ENCODE measurements at places on chromosomes 6 and 20.
A peak's percentile ranks its signal among the peaks of the same experiment; 100 is the strongest.

- DNase-seq, result no peak
Observed at GRCh38 chr20:22763257-22763906, 179.0 kb upstream of the FOXA2 start.

- DNase-seq, result no peak
Observed at GRCh38 chr20:278181-278580, 12.4 kb downstream of the C20orf96 start.

DNA sequence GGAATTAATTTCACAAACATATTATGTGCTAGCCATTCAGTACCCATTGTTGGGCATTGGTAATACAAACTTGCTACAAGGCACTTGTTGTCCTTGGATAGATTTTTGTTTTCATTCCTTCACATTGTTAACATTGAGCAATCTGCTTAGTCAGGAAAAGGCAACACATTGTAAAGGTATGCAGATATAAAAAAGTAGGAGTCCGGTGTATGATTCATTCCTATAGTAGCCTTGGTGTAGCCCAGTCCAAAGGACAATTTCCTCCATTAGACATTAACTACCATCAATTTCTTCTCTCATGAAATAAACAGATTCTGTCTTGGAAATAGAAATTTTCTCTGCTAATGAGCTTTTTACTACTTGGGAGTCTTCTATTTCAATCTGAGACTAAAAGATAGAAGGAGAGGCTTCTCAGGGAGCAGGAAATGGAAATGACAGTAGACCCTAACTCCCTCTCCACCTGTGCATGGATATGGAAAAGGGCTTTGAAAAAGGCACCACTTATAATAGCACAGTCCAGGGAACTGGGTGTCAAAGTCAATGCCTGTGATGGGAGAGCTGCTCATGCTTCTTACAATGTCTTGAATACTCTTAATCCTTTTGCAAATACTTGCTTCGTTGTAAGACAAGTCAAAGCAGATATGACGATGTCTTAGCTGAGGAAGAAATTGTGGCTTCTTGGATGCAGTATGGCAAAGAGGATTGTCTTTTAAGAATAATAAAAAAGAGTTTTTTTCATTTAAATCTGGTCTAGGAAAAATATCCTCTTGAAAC lies 369.4 kb upstream of the CITED2 start:
- no peak for DNase-seq

GRCh38 chr20:5969348-5969935 lies 19.0 kb downstream of the MCM8 start:
- no peak for DNase-seq

- DNase-seq, result no peak
Observed at GRCh38 chr20:5092765-5093339, 26.9 kb downstream of the PCNA start.

DNA sequence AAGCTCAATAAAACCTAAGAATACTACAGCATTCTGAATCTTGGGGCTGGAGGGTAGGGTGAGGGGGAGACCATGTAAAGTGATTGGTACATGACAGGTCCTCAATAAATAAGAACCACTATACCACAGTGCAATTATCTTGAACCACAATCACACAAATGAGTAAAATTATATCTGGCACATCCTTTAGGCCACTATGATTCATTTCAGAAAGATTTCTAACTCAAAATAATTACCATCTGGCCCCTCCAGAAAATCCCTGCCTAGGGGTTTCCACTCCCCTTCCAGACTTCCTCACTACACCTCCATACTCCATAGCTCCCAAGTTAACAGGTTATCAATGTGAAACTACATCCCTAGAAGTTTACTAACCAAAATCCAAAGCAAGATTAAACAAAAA lies 19.7 kb downstream of the AKIRIN2 start:
- DNase-seq, result no peak

DNA sequence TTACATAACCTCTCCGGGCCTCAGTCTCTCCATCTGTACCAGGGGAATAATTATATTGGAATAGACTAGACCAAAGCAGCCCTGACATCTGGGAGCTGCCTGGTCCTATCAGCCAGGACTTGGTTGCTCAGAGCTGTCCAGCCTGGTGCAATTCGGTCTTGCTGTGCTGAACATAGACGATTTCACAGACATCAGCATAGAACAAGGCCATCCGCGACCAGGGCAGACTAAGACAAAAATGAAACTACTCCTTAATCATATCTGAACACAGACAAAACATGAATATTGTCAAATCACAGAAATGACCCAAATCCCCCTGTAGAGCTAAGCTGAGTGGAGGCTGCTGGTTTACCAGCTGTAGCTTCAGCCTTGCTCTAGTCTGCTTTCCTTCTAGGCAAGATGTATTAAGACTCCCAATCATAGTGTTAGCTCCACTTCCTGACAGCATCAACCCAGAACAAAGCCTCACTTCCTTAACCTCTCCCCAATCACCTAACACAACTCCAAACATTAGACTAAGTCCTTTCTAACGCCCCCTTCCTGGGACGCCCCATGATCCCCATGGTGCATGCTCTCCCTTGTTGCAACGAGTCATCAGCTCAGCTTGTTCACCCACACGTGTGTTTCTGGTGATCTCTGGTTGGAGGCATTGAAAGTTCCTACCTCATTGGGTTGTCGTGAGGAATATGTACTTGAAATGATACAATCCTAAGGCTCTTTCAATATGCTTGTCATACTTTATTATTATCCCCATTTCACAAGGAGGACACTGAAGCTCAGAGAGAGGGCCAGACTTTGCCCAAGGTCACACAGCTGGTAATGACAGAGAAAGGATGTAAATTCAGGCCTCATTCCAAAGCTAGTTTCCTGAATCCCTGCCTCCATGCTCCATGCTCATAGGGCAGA lies 3.5 kb upstream of the MAPK13 start:
- DNase-seq, result no peak

DNA sequence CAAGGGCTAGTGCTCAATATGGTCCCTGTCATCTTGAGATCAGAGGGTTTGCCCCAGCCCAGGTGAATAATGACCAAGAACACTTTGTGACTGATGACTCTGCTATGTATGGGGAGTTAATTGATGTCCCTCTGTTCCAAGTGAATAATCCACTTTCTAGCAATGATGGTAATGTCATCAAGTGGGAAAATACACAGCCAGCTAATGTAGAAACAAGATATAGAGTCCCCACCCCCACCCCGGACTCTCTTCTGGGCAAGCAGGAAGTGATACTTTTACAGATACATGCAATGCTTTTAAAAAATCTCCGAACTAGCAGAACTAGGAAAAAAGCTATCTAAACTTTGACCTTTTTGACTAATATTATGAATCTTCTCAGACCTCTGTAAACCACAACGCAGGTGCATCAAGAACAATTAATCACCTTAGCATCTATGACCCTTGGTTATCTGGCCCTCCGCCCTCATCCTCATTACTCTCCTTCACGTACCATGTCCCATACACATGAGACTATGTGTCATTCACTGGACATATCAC lies 30.5 kb downstream of the CNR1 start:
- DNase-seq, result peak; percentile 93

DNA sequence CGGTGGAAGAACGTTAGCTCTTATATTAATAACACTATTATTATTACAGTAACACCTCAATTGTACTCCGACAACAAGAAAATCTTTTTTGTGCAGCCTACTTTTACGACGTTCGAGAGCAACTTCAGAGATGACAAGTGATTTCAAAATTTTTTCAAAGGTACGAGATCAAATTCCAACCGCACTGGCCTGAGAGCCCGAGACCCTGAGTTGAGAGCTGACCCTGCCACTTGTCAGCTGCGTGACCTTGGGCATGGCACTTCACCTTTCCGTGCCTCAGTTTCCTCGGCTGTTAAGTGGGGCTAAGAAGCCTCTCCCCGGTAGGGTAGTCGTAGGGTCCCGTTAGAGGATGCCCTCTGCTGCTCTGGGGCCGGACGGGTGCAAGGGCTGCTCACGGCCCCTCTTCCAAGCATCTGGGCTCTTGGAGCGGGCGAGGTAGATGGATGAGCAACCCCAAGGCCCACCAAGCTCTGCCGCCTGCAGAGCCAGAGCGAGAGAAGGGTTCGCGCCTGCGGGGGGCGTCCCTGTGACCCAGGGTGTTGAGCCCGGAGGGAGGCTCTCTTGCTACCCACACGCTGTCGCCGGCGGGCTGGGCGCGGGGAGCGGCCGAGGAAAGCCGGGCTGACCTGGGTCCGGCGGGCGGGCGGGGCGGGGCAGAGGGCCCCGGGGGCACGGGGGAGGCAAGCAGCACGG lies 510 bp downstream of the NDRG3 start:
- peak; percentile 65 for DNase-seq

DNA sequence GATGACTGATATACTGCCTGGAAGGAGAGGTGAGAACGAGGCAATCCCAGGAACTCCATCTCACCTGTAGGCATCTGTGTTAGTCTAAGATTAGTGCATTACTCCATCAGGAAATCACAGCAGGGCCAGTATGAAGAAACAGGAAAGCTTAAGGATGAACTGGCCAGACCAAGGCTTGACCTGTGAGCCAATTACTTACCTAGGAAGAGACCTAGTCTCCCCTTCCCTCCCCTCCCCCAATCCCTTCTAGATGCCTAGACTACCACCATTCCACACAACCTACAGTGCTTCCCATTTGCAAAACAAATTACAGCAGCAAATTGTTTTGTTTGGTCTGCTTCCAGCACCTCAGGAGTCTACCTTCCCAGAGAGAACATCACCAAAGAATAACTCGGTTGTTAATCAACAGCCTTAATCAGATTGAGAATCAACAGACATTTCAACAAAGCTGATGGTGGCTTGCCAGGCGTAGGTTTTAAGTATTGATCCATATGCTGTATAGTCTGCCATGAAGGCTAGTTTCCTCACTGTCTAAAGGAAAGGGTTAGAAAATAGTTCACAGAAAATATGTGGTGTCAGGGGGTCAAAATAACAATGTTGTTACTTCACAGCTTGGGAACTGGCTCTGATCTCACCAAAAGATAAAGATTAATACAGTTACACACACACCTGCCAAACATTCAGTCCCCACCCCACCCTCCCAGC lies 10.1 kb downstream of the PKHD1 start:
- peak; percentile 62 for DNase-seq

GRCh38 chr6:125480146-125480545 lies 178.4 kb upstream of the HDDC2 start:
- no peak for DNase-seq

- DNase-seq, result peak; percentile 66
Observed at GRCh38 chr20:8933381-8933807, 135.5 kb upstream of the PLCB4 start.

DNA sequence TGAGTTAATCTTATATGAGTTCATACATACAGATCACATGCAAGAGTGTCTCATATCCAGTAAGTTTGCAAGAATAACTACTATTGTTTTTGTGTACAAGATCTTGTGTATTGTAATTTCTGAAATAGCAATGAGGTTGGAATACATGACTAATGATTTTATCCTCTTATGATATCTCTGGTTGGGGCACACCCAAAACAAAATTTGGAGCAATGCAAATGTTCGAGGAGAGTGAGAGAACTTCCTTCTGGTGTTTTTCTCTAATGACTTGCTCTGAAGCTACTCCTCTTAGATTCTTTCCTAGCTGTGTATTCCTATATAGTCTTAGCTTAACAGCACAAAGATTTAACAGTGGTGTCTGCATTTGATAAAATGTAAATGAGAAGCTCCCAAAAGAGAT lies 252.5 kb downstream of the LAMA2 start:
- DNase-seq, result no peak

DNA sequence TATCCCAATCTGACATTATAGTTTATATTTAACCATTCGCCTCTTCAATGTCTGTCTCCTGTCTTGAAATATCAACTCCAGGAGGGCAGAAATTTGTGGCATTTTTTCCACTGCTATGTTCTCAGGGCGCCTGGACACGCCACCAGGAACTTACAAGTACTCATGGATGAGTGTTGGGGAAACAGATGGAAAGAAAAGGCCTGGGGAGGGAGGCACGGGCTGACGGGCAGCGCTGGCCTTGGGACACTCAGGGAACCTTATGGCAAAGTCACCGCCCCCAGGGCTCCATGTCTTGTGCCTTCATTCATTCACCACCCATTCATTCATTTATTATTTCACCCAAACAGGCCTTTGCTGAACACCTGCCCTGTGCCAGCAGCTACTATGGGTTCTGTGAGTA lies 222.9 kb downstream of the PREX1 start:
- no peak for DNase-seq

GRCh38 chr6:163974322-163974721 lies 559.8 kb downstream of the QKI start:
- no peak for DNase-seq

GRCh38 chr6:128071212-128071611 lies 170.4 kb upstream of the THEMIS start:
- no peak for DNase-seq

- DNase-seq, result no peak
Observed at GRCh38 chr6:20458027-20458894, 56.6 kb downstream of the E2F3 start.

DNA sequence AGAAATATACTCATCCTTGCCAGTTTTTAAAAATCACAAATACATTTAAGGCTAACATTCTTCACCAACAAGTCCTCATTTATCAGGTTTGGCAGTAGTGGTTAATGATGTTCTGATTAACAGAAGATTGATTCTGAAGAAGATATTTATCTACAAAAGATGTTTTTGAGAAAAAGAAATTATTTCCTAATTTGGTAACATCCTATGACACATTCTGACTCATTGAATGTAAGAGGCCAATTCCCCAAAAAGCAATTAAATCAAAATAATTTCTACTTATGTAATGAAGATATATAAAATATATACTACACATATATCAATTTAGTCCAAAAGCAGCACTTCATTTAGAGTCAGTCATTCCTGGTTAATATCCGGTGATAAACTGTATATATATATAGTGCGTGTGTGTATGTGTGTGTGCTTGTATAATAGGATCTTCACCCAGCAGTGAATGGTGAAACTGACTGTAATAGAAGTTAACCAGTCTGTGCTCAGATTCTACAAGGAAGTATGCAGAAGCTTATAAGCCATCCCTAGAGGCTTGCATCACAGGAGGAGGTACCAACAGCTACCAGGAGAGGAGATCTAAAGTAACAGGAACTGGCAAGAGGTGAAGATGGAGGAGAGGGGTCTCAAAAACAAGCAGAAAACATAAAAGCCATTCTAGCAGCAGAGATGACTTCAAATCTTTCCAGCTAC lies 82.9 kb upstream of the MARCKS start:
- DNase-seq, result no peak

- DNase-seq, result no peak
Observed at GRCh38 chr6:118223316-118223715, 316.3 kb downstream of the SLC35F1 start.

DNA sequence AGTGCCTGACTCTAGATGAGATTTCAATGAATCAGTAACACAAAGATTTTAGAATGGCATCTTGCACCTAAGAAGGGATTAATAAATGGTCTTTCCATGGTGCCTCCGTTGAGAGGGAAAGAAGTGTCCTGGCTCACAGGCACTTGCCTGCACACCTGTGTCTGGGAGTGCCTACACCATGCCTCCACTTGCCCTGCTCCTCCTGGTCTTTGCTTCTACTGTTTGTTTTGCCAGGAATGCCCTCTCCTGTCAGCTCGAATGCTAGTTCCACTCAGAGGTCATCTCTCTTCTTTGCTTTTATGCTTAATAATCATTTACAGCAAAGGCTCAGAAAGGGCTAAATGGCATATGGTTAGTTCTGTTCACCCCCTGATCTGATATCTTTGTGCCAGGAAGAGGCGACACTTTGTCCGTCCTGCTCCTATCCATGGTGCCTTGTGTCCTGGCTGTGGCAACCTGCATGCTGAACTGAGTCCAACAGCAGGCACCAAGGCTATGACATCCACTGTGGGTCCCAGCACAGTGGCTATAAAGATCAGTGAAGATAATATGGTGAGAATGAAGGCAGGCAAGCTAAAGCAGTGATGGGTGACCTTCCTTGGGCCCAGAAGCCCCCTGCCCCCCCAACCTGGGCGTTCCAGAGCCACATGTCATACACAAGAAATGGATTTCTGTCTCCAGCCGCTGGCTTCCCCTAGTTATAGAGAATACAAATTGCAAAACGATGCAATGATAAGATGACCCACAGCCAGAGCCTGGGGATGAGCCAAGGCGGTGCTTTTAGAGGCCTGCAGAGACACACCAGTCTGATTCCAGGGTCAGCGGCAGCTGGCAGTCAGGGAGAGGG lies 1.4 kb downstream of the C6orf132 start:
- no peak for DNase-seq

All from NCI-H82 (cell line).